Activated T-helper 1 cell treated with anti-CD3 and anti-CD28 coated beads, Interleukin-2, amount 50 U/mL, for 16 hours (primary cell): ENCODE measurements at places on chromosomes 4 and X.

- DNase-seq, result no peak
These were observed 356 bp downstream of the FRG1 start for GRCh38 chr4:189941005-189941450.

DNA sequence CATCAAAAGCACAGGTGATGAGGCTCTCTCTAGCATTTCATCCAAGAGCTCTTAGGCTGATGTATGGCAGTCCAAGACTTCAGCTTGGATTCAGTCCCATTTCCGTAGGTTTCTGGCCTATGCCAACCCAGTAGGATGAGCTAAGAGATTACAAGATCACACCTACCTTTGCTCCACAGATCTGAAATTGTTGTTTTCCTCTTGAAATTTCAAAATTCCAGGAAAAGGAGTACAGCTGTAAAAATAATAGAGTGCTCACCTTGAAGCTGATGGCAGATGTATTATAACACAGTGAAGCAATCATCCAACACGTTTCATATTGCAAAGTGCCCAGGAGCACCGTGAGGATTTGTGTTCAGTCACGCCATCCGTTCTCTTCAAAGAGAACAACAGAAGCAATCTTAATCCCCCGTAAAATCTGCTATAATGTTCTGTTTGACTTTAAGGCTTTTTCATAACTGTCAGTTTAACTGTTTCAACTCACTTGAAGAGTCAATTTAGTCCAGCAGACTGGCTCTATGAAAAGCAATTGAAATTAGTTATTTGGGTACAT, 137.5 kb downstream of the CPE start:
- no peak for DNase-seq

DNA sequence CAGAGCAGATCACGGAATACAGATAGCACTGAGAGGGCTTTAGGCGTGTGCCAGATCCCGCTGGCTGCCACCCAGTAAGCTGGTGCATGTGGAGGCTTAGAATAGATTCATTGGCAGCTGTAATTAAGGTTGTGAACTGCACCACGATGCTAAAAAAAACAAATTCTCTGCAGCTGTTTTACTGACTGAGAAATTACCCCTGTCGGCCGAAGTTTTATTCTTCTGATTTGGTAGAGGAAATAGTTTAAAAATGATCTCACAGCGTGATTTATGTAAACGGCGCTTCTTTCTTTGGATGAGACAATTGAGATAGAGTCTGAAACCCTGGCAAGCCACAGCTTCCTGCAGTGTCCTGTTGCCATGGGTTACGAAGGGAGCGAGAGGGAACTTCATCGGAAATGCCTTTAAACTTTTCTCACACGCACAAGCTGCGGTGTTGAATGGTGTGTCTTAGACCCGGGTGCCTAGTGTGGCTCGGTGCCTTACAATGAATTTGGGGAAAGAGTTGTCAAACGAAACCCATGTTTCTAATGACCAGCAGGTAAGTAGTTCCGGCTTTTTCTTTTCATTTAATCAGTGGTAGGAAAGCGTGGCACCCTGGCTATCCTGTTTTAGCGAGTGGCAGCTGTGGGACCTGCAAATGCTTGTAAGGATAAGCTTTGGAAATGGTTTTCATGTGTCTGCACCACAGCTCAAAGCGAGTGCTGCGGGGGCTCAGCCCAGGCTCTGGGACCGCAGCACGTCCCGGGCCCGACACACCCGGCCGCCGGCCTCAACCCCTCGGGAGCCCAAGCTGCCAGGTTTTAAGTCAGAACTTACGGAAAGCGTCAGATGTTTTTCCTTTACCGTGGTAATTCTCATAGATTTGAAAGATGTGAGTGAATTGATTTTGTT, 71.7 kb upstream of the HGFAC start:
- no peak for DNase-seq

DNA sequence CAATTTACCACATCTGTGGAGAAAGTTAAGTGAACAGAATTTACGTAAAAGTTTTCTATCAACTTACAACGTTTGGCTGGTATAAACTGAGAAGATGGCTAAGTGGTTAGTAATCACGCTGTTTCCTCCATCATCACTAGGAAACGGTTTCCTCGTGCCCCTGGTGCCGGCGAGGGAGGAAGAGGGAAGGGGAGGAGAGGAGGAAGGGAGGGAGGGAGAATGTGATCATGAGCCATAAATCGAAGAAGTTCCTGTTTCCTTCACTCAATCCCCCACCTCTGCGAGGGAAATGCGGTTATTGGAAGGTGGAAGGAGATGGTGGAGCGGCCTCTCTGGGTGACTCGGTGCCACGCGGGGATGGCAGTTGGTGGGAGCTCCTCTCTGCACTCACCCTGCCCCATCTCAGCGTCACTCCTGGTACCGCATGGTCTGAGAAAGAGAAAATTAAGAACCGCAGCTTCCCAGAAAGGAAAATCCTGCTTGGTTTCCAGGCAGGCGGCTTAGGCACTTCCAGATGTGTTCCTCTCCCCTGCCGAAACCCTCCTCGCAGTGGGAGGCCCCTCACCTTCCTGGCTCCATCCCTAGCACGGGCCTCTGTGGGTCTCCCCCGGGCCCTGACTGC, 216.8 kb downstream of the AFAP1 start:
- no peak for DNase-seq

DNA sequence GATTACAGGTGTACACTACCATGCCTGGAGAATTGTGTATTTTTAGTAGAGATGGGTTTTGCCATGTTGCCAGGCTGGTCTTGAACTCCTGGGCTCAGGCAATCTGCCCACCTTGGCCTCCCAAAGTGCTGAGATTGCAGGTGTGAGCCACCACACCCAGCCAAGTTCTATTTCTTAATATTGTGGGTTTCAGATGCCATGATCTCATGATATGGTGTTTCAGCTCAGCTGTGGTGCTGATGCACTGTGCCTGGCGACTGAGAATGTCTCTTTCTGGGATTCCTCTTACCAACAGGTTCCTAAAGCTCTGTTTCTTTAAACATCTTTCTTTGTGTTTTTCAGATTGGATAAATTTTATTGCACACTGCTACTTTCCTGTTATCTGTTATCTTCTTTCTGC, 17.3 kb upstream of the NDUFC1 start:
- DNase-seq, result no peak

GRCh38 chr4:142447009-142447408, 399.1 kb downstream of the INPP4B start:
- DNase-seq, result no peak

DNA sequence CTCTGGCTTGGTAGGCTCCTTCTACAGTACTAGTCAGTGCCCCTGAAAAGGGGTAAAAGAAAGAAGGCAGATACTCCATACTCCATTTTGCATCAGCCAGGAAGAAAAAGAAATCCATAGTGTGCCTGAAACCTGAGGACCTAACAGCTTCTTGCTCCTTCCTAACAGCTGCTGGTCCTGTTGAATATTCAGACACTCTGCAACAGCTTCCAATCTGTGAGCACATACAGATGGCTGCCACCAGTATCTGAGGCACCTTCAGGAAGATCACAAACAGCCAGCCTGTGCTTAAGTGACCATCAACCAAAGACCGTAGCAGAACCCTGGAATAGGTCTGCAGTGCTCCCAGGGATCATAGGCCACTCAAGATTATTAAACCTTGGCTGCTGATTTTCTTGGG, 4.3 kb downstream of the GIMD1 start:
- no peak for DNase-seq

DNA sequence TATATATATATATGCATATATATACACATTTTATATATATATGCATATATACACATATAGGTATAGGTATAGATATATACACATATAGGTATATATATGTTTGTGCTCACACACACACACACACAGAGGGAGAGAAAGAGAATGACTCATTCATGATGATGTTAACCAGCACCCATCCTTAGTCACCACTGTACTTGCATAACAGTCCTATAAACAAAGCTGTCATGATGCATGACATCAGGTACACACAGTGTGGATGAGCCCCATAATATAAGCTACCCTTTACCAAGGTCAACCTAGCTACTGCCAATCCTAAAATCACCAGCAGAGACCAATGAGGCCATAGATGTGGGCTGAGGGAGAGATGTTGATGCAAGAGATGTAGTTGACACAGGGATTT, 1408.0 kb downstream of the RAPGEF2 start:
- DNase-seq, result no peak

DNA sequence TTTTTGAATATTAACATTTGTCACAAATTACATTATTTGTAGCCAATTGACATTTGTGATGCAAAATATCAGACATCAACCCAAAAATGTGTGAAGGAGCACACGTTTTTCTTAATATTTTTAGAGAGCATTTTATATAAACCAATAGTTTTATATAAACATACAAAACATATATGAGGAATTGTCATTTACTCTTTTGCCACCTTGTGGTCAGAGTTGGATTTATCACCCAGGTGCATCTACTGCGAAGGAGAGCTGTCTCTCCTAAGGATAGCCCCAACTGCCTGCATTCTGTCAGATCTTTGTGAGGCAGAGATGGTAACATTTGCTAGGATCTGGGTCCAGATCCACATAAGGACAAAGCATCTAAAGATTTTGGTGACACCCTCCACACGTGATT, 2.5 kb upstream of the USP27X start:
- DNase-seq, result no peak

- no peak for DNase-seq
These were observed 163.6 kb downstream of the ZNF674 start for GRCh38 chrX:46381630-46382029.

GRCh38 chr4:21451032-21451431, 497.5 kb downstream of the KCNIP4 start:
- DNase-seq, result no peak

GRCh38 chr4:186081202-186081807, 12.3 kb downstream of the TLR3 start:
- no peak for DNase-seq

DNA sequence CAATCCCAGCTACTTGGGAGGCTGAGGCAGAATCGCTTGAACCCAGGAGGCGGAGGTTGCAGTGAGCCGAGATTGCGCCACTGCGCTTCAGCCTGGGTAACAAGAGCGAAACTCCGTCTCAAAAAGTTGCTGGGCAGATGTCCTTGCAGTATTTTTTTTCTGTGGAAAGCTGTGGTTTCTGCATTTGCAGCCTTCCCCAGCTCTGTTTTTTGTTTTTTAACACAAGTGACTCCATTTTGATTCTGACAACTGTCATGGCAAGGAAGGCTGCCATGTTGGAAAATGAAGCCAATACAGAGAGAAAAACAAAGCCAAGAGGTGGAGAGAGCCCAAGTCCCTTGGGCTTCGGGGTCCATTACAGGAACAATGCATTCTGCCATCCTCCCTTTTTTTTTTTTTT, 11.7 kb upstream of the SLC10A3 start:
- DNase-seq, result no peak

GRCh38 chr4:73741750-73742489, 1.6 kb downstream of the CXCL8 start:
- DNase-seq, result no peak

DNA sequence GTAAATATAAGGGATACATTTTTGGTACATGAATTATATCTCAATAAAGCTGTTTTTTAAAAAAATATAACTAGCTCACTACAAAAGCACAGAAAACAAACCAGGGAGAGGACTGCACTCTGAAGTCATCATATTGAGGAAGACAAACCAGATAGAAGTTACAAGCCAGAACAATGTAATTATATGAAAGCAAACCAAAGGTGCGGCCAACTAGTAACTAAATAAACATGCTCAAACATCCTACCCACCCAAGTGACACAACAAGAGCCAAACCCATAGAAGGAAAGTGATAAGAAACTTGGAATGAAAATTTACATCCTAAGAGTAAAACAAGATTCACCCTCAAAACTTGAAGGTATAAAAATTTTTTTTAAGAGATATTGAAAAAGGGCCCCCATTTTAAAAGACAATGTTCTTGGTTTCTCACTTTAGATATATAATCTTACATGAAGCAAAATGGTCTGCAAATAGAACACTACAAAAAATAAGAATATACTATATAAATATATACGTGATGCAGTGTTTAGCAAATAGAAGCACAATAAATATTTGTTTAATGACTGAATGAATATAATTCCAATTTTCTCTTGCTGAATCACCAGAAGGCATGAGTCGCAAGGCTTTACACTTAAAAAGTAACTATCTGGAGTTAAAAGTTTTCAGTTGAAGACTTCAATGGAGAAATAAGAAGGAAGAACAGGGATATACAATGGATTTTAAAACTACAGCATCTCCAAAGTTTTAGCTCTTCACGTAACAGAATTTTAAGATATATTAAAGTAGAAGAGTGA, 4.0 kb upstream of the SH3D19 start:
- DNase-seq, result no peak

DNA sequence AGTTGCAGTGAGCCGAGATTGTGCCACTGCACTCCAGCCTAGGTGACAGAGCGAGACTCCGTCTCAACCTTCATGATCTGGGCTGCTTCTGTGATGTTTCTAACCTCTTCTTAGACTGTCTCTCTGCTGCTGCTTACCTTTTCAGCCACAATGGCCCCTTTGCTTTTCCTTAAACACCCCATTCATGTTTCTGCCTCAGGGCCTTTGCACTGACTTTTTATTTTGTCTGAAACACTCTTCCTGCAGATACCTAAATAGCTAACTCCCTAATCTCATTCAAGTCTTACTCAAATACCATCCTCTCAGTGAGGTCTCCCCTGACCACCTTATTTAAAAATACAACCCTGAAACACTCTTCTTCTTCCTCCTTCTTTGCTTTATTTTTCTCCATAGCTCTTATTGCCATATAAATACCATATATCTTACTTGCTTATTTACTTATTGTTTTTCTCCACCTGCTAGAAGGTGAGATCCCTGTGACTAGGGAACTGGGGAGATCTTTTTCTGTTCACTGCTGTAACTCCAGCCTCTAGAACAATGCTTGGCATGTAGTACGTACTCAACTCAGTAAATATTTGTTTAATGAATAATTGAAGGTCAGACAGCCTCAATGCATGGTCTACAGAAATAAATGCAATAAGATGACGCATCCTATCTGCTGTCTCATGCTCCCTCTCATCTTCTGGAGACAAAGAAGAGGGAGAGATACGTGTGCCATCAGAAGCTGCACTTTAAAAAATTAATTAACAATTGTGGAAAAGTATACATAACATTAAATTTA, 43.8 kb upstream of the SETD7 start:
- DNase-seq, result no peak

- no peak for DNase-seq
These were observed 11.9 kb downstream of the EDNRA start for GRCh38 chr4:147492761-147493160.

DNA sequence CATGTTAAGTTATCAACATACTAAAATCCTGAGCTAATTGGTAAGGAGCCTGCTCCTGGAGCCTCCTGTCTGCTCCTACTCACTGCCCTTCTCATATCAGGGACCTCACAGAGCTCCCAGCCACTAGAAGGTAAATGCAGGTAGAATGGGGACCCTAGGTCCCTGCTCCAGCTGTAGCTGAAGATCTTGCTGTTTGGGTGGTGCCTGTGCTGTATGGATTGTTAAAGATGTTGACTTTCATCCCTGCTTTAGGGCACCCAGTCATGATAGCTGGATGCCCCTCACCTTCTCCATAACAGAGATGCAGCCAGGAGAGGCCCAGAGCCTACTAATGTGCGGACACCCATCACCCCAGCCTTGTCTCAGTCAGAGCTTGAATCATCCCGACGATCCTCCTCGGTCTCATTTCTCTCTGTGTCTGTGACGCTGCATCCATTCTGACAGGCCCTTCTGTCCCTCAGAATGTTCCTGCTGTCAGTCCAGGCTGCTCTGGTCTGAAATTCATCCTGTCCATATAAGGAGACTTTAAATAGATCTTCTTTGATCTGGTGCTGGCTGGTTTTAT, 341.7 kb upstream of the GATB start:
- DNase-seq, result no peak

- peak; percentile 85 for DNase-seq
These were observed at the start of gene CASK for GRCh38 chrX:41923211-41923977. Gene CASK (minus strand): TSS chrX:41923554. CDS start chrX:41922988, 566 bp downstream.
